ENCODE measurements at places on chromosomes 12 and 14. TPM values are rescaled to one million over a fixed set of nuclear protein-coding genes. Genes with fewer than 3 reads are reported as not detected.
A peak's percentile ranks its signal among the peaks of the same experiment; 100 is the strongest.

GRCh38 chr14:88248606-88249005 lies 74.5 kb downstream of the KCNK10 start:
- no peak for DNase-seq

DNA sequence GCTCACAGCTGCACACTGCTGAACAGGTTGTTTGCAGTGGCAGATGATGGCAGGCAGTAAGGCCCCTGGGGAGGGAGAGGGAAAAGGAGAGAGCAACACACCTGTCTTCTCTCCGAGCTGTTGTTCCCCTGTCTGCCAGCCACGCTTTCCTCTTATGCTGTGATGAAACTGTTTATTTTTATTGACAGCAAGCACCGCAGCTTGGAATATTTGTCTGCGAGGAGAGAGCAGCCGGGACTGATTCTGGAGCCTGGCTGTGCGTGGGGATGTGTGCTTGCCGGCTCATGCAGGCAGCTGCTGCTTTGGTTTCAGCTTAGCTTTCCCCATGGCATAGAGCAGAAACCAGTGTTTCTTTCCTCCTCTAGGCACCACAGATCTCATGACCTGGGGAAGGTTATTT lies 58.7 kb upstream of the KCNA5 start:
- DNase-seq = no peak

- peak; percentile 33 for DNase-seq
Measured at GRCh38 chr14:58299401-58300330, 1.3 kb downstream of the ARID4A start.

GALC gene
- 16.3 TPM for total RNA-seq

FAM216A gene
- total RNA-seq = 5.0 TPM

KLRF1 gene
- 1.8 TPM for total RNA-seq

TWF1 gene
- total RNA-seq = 10.9 TPM

FOXA1 gene
- not detected for total RNA-seq

SYNE3 gene
- 9.9 TPM for total RNA-seq

LRRC43 gene
- total RNA-seq = not detected

TEX52 gene
- not detected for total RNA-seq
